Stimulated activated naive CD4-positive, alpha-beta T cell (primary cell): ENCODE measurements at places on chromosomes 16 and 17.

DNA sequence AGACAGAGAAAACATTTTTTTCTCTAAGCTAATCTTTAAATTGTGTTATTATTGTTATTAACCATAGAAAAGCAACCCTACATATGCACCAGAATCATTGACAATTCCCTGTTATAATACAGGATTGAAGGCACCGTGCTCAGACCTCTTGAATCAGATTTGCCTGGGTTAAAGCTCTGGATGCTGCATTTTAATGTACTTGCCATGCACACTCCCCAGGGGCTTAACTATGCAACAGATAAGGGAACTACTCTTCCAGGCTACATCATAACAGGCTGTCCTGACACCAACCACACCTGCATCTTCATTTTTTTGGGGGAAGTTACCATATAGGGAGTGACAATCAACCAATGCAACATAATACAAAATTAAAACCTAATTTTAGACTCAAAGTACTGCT is 1187.6 kb upstream of the CDH8 start:
- DNase-seq = no peak

GRCh38 chr16:79452671-79453070 is 147.9 kb downstream of the MAF start:
- no peak for DNase-seq

DNA sequence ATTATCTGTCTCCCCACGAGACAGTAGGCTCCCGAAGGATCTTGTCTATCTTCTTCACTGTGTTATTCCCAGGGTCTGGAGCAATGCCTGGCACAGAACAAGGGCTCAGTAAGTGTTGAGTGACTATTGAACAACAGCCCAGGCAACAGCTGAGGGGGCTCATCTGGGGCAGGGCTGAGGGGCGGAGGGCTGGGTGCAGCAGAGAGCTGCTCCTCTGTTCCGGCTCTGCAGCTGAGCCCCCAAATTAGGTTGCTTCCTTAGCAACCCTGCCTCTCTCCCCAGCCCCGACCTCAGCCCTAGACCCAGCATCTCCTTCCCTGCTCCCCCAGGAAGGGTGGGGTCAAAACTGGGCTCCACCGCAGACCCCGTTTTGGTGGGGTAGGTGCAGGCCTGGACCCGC is 32.2 kb downstream of the ITGAE start:
- DNase-seq = no peak

DNA sequence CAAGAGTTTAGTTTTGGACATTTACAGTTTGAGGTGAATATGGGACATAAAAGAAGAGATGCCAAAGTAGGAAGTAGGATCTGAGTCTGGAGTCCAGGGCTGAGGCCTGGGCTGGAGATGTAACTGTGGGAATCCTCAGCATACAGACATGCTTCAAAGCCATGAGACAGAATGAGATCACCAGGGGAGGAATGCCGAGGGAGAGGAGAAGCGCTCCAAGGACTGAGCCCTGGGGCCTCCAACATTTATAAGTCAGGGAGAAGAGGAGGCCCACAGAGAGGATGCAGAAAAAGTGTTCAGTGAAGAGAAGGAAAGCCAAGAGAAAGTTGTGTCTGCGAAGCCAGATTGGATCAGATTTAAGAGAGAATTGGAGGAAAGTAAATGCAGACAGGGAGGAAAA is 277.5 kb upstream of the MYOCD start:
- no peak for DNase-seq

DNA sequence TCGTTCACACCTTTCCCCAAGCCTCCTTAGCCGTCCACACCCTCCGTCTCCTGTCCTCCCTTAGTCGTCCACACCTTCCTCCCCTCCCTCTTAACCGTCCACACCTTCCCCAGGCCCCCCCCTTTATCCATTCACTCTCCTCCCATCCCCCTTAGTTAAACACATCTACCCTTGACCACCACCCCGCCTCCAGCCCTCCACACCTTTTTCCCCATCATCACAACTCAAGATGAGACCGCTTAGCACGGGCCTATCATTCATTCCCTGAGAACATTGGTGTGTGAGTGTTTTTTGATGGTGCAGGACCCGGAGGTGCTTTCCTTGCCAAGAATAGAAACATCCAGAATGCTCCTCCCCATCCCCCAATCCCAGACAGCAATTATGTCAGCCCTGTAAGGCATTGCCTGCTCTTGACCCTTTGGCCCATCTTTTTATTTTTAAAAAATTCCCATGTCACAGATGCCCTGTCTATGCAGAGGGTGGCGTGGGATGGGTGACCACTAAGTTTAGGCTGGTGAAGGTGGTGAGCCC is 1.4 kb downstream of the TENT4B start:
- DNase-seq = no peak

DNA sequence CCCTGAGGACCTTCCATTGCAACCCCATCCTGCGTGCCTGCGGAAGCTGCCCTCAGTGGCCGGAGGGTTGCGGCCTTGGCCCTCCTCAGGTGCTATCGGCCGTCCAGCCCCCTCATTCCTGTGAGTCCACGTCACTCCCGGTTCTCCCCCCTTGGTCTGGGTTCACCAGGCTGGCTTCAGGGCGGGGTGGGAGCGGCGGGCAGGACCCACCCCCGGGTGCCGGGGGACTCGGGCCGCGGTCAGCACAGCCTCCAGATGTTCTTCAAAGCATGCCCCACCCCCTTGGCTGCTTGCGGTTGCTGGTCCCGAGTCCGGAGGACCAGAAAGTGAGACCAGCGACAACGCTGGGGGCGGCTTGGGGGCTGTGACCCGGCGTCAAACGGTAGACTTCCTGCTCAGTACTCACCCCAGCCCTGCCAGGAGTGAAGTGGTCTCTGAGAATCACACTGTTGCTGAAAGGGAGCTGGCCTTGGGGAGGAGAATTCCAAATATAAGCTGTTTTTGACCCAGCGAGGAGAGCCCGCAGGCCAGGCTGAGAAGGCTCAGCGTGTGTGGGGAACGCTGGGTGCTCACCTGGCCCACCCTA is 4.5 kb downstream of the ZNF469 start:
- DNase-seq = no peak

DNA sequence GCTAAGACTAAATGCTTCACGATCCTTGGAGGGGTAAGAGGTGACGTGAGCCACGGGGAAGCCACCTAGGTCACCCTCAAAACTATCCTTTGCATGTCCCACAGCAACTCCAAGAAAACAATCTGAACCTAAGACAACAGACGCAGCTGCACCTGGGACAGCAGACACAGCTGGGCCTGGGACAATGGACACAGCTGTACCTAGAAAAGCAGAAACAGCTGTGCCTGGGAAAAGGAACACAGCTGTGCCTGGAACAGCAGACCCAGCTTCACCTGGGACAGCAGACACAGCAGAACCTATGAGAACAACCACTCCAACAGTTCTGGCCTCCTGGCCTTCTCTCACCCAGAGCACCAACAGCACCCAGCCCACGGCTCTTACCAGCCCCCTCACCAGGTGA is 11.7 kb upstream of the CD300LD start:
- no peak for DNase-seq

- no peak for DNase-seq
These were observed 122.9 kb upstream of the CDH11 start for GRCh38 chr16:65244787-65245186.

DNA sequence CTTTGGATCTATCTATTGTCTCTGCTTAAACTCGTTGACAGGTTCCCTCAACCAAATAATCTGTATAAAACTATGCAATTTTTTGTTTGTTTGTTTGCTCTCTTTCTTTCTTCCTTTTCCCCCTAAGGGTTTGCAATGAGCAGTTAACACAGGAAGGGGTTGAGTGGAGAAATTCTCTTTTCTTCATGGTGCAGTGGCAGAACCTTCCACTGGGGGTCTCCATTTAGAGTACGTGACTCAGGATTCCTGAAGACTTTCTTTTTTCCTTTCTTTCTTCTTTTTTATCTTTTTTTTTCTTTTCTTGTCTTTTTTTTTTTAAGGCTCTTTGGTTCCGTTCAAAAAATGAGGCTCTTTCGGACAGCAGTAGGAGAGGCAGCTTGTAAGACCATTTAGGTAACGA is 19.5 kb upstream of the RBFOX1 start:
- DNase-seq = no peak

- no peak for DNase-seq
These were observed 648.5 kb upstream of the RBFOX1 start for GRCh38 chr16:6684076-6684673.

- no peak for DNase-seq
These were observed 43.1 kb downstream of the TBX4 start for GRCh38 chr17:61495161-61495857.

DNA sequence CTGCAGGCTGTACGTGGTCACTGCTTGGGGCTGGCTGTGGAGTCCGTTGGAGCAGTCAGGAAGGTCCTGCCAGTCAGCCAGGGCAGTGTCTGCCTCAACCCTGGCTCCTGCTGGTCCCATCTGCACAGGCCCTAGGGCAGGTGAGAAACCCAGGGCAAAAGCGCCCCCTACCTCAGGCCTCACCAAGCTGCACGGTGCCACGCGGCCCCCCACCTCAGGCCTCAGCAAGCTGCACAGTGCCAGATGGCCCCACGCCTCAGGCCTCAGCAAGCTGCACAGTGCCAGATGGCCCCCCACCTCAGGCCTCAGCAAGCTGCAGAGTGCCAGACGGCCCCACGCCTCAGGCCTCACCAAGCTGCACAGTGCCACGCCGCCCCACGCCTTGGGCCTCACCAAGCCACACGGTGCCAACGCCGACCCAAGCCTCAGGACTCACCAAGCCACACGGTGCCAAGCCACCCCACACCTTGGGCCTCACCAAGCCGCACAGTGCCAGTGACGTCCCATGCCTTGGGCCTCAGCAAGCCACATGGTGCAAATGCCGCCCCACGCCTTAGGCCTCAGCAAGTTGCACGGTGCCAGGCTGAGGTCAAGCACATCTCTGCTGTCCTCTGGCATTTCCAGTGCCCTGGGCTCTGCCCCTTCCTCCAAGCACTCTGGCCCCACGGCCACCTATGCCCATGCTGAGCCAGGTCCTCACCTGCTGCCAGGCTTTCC is 5.5 kb downstream of the TMEM204 start:
- peak; percentile 42 for DNase-seq

- DNase-seq = no peak
These were observed 406.3 kb downstream of the NPIPA8 start for GRCh38 chr16:17930280-17930679.

DNA sequence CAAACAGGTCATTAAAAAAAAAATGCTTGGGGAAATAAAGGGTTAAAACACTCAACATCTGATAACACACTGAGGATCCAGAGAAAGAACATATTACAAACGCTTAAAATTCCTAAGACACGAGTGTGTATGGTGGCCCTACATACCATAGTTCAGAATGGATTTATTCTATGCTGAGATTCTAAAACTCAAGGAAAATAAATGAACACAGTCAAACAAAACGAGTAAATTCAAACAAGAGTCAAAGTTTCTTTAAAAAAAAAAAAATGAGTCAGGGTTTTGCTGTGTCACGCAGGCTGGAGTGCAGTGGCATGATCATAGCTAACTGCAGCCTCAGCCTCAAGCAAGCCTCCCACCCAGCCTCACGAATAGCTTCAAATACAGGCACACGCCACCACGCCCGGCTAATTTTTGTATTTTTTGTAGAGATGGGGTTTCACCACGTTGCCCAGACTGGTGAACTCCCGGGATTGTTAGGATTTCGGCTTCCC is 17.4 kb downstream of the CRK start:
- no peak for DNase-seq

DNA sequence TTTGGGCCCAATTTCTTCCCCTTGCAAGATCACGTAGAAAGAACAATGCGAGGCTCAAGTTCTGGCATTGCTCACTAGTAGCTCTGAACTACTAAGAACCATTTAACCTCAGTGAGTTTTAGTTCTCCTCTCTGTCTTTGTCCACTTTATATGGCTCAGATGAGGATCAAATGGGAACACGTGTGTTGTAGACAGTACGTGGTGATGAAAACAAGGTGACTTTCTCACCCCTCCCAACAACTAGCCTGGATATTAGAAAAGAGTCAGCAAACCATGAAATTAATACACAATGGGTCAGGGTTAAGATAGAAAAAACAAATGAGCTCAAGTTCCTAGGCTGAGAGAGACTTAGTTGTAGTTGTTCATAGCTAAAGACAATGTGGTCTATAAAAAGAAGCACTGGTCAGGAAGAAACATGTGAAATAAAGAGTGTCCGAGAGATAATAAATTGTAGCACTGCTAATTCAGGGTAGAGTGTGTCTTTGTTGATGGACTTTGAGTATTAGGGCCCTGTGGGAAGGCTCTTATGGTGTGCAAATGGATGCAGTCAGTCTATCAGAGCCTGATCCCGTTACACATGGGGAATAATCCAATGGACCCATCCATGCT is 417.0 kb downstream of the HAPSTR1 start:
- DNase-seq = no peak

DNA sequence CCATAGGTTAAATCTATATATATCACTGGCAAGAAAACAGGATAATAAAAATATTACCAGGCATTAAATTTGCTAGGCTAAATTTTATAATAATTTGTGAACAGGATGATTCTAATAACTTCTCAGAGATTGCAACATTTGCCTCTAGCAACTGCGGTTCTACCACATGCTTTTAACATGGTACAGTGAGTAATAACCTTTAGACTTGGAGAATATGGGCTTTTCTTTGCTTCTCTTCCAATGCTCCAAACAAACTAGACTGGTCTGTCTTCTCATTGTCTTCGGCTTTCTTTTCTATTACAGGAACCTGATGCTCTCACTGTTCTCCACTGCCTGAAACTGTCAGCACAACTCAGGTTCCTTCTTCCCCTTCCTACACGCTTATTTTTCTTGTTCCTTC is 80.6 kb downstream of the CA4 start:
- no peak for DNase-seq

GRCh38 chr17:37118366-37119137 is 169.8 kb downstream of the AATF start:
- DNase-seq = no peak

DNA sequence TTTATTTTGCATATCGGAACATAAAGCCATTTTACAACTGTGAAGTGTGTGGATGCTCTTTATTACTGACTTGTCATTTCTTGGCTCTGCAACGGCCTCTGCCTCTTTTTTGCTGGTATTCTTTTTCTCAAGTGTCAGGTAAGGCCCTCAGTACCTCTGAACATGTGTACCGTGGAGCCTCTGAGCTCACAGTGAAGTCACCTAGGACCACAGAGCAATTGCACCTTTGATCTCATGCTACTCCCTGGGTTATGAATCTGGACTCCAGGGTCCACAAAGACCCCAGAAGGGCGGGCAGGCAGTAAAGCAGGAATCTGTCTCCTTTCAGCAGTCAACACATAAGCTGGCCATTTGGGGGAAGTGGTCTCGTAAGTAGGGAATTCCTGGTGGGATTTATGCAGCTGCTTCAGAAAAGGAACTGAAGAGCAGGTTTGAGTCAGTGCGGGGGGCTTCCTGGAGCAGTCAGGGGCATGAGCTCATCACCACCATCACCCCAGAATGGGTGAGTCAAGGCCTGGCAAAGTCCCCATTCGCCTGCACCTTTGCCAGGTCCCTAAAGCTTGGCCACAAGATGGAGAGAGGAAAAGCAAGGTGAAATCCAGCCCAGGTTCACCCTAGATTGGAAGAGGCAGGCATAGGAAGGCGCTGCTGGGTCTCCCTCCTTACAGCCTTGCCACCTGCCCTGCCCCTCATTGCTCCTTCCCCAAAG is 33.0 kb downstream of the TBX4 start:
- no peak for DNase-seq

- no peak for DNase-seq
These were observed 113.6 kb downstream of the SNX29 start for GRCh38 chr16:12090151-12090530.
